ENCODE measurements at places on chromosomes 2 and 18.

GRCh38 chr2:150097901-150098531 lies 389.5 kb downstream of the RND3 start:
- DNase-seq: no peak

- no peak for DNase-seq
Observed at GRCh38 chr2:189022492-189022891, 48.3 kb downstream of the COL3A1 start.

GRCh38 chr2:97870396-97870843 lies 125.3 kb downstream of the TMEM131 start:
- DNase-seq: no peak

- DNase-seq: no peak
Observed at GRCh38 chr2:234189230-234189629, 138.7 kb downstream of the SPP2 start.

DNA sequence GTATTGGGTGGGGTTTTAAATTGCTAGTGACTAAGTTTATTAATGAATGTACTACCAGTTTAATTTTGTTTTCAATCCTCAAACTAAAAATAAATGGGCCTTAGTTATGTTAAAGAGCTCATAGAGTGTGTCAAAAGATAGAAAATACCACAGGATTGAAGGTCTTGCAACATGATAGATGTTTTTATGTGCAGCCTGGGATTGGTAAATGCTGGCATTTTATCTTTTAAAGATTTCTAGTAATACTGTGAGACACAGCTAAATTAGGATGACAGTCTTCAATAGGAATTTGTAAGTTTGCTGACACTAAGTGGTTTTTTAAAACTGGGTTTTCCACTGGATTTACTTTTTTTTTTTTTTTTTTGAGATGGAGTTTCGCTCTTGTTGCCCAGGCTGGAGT lies 122.3 kb downstream of the HAUS1 start:
- DNase-seq: no peak

DNA sequence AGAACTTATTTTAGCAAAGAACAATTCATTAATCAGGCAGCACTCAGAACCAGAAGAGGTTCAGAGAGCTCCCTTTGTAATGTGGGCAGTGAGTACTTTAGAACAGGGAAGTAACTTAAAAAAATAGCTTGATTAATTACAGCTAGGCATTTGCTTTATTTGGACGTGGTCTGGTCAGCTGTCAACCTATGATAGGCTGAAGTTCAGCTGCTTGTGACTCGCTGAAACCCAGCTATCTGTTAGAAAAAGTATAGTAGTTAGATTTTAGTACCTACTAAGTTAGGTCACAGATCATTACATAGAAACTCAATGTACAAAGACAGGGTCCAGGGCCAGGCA lies 40.0 kb downstream of the PKDCC start:
- no peak for DNase-seq

DNA sequence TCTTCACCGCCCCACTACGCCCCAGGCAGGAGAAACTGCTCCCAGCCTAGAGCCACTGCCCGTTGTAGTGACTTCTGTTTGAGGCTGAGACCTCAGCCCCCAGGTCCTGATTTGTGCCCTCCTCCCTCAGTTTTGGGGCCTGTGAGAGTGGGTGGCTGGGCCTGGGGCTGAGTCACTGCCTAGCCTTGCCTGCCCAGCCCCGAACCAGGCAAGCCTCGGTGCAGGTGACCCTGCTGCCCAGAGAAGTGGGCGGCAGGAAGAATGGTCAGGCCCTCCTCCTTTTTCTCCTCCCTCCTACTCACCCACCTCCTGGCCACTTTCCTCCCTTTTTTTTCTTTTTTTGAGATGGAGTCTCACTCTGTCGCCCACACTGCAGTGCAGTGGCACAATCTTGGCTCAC lies 66.6 kb downstream of the ZFP36L2 start:
- no peak for DNase-seq

DNA sequence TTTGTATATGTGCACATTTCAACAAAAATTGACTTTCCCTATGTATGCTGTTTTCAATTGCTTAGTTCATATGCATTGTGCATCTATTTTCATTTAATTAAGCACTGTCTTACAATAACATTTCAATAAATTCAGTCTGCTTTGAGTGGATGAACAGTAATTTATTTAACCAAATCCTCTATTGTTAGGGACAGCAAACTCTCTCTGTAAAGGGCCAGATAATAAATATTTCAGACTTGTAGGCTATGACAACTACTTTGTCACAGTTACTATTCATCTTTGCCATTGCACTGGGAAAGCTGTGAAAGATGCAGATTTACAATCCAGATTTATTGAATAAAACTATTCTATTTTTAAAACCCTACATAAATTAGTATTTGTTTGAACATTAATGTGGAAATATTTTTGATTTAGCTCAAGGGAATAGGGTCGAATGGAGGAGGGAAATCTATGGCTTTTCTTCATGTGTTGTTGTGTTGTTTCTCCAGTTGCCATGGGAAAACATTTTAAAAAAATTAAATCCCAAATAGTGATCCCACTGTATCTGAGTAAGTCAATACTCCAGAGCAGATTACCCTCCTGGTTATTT lies 14.2 kb upstream of the RAB27B start:
- DNase-seq: no peak

GRCh38 chr18:34120294-34120693 lies 104.4 kb downstream of the NOL4 start:
- DNase-seq: no peak

DNA sequence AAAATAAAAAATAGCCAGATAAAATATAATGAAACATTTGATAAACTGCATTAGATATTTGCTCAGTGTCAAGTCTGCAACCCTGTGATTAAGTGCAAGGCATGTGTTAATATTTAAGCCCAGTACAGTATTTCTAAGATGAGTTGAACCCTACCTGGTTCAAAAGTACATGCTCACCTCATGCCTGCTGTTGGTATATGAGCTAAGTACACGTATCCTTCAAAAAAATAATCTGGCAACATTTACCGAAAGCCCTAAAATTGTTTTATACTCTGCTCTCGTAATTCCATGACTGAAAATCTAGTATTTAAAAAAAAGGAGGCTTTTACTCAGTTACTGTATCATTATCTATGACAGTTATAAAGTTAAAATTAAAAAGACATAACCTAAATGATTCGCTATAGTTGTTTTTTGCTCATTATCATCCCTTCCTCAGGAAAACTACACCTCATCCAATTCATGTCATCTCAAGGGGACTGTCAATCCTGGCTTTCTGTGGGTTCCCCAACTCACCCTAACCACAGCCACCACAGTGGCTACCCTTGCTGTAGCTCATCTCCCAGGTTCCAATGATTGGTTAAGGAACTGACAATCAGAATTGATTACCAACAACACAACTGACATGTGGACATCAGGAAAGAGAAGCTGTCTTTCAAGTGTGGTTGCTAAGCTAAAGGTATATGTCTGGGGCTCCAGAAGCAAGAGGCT lies 10.6 kb downstream of the TLK1 start:
- no peak for DNase-seq

DNA sequence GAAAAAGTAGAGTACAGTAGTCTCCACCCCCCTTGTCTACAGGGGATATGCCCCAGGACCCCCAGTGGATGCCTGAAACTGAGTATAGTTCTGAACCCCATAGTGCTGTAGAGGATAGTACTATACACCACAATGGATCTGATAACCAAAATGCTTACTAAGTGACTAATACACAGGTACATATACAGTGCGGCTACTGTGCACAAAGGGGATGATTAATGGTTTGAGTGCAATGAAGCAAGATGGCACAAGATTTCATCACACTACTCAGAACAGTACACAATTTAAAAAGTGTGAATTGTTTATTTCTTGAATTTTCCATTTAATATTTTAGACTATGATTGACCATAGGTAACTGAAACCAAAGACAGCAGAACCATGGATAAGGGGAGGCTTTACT lies 446.9 kb upstream of the NRP2 start:
- DNase-seq: no peak

All from endothelial cell (in vitro differentiated cells).